ENCODE measurements at places on chromosomes 2 and 18.

- DNase-seq, result peak; percentile 18
Observed at GRCh38 chr18:26307161-26307773, 81.0 kb downstream of the TAF4B start.

DNA sequence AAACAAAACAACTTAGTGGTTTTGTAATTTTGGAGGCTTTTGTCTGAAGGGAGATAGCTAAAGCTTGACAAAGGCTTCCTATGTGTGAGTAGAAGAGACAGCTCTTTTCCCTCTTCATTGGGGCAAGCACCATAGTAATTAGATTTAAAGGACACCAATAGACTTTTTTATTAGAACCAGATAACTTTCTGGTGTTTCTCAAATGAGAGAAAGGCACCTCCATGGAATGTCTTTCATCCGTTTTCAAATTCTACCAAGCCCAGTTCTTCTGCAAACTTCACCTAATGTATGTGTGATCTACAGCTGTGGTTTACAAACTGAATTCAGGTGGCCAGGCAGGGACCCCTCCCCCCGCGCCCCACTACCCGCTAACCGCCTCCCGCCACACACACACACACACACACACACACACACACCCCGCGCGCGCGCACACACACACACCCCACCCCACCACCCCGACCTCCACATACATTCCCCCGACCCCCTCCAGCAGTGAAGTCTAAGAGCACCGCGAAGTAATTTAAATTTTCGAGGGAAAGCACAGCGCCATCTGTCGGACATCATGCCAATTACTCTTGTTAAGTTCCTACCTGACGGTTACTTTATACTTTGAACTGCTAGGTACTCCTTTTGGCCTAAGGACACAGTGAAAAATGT lies 31.6 kb upstream of the PPP1R1C start:
- DNase-seq, result no peak

GRCh38 chr2:46187112-46187618 lies 110.0 kb upstream of the EPAS1 start:
- DNase-seq, result no peak

GRCh38 chr2:57760381-57760801 lies 286.2 kb upstream of the VRK2 start:
- DNase-seq, result no peak

- DNase-seq, result no peak
Observed at GRCh38 chr18:79332646-79333045, 63.1 kb upstream of the NFATC1 start.

DNA sequence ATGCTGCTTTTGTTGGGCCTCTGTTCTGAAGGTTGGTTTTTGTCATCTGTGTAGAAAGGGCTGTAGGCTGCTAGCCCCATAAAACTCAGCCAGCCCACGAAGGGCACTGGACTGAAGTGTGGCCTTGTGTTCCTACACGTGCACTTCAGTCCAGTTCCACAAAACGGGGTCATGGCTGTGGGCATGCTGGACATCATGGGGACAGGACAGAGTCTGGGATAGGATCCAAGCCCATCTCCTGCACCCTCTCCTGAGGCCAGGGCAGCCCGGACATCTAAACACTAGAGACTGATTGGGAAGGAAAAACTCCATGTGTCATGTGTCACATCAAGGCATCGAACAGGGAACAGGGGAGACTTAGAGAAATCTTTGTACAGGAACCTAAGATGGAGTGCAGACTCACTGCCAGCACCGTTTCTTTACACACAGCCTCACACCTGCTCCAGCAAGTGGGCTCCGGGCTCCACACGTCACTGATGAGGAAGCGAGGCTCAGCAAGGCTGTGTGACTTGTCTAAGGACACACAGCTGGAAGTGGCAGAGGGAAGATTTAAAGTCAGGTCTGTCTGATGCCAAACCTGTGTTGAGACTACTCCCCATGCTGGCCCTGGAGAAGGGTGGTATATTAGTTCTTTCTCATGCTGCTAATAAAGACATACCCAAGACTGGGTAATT lies 74.8 kb upstream of the BCL2L11 start:
- DNase-seq, result no peak

DNA sequence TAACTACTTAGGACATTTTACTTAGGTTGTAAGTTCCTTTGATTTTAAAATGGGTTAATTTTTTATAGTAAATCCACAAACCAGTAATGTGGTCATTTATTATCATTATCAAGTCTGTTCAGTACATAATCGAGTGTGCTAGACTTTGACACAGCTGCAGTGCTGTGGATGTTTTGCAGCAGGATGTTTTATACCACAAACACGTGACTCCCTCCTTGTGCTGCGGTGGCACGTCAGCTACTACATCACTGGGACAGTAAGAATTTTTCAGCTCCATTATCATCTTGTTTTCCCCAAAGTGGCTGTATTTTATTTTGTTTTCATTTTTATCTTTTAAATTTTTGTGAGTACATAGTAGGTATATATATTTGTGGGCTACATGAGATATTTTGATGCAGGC lies 70.0 kb downstream of the ATP9B start:
- DNase-seq, result no peak

DNA sequence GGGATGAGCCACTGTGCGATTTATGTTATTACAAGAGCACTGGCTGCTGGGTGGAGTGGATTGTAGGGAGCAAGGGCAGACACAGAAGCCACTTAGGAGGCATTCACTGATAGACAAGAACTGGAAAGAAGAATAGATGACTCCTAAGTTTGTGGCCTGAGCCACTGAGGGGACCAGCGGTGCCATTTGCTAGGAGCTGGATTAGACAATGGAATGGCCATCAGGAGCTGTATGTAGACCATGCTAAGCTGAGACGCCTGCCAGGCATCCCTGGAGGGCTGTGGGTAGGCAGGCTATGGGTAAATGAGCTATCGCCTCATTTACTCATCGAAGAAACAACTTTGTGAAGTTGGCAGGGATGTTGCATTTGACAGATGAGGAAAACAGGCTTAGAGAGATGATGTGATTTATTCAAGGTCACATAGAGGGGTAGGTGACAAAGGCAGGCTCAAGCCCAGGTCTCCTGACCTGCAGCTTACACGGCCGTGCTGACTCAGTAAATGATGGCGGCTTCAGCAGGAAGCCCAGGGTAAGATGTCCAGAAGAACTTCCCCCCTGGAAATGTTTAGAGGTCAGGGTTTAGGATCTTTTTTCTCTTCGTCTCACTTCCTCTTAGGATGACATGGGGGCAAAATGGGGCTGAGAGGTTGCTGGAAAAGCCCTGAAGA lies 2.8 kb downstream of the MFSD2B start:
- no peak for DNase-seq

DNA sequence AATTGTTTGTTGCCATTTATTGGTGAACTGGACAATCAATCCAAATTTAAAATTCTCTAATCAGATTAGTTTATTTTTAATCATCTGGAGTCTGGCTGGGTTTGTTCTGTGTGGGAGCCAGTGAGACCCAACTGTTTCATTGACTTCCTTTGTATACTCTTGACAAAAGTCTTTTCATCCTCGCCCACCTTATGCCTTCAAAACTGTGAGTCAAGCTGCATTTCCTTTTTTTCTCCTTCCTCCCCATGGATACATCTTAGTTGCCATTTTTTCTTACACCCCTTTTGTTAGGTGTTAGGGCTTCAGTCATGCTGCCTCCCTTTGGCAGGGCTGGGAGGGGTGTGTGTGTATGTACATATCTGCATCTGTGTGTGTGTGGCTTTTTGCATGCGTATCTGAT lies 117.6 kb downstream of the PRKCE start:
- DNase-seq, result no peak

Data from brain pericyte (primary cell).